ENCODE measurements at places on chromosomes 1 and 21.
A peak's percentile ranks its signal among the peaks of the same experiment; 100 is the strongest.

- DNase-seq: no peak
Measured at GRCh38 chr1:106793651-106794050, 262.8 kb upstream of the PRMT6 start.

GRCh38 chr1:214261206-214262123, 19.5 kb upstream of the SMYD2 start:
- peak; percentile 73 for DNase-seq

GRCh38 chr21:15874615-15875014, 144.8 kb downstream of the USP25 start:
- no peak for DNase-seq

DNA sequence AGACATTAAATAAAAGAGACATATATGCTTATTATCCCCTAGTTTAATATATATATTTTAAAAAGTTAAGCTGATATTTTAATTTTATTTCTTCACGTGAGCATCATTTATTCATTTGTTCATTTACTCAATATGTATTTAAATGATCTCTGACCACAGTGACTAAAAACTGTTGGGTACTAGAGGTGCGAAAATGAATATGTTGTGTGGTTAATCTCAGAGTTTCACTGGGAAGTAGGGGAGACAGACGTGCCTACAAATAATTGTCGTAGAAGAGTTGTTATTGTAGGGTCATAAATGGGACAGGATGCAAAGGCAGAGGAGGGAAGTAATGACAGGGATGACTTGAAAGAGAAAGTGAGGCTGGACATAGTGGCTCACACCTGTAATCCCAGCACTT, 213.0 kb upstream of the CACYBP start:
- DNase-seq: no peak

GRCh38 chr1:161486806-161487741, 18.2 kb upstream of the FCGR2A start:
- peak; percentile 55 for DNase-seq

- DNase-seq: no peak
Measured at GRCh38 chr1:97759078-97759477, 161.8 kb downstream of the DPYD start.

GRCh38 chr1:245197911-245198379, 43.2 kb downstream of the KIF26B start:
- no peak for DNase-seq

DNA sequence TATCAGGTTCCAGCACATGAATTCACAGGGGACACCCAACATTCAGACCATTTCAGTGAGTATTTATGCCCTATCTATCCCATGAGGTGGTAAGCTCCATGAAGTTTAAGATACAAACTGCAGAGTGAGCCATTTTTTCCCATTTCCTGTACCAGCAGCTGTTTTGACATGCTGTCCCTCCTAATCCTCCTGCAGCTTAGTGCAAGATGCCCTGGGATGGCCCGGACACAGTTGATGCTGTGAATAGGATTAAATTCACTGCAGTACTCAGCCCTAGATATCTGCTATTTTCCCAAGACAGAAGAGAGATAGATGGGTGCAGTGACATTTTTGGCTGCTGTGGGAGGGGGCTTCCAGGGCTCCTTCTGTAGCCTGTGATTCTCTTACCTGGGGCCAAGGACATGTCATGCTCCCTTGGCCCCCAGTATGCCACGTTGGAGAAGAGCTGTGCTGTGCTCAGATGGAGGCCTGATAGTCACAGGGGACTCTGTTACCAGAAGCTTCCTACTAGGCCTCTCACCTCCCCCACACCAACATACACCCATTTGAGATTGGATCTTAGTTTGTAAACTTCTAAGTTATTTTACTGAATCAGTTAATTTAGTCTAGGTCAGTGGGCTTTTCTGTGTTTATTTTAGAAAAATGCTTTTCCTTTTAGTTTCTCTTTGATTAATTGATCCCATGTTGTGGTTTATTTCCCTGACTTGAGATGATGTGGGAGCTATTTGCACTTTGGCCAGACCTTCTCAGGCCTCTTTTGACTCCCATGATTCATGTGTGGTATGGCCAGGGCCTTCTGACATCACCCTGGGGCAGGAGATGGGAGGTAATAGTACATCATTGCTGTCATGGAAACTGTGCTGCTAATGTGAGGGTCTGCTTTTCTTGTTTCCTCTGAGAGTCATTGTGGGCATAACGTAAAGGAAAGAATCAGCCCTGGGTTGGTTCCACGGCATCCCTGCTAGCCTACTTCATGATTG, 92.6 kb downstream of the ST3GAL3 start:
- no peak for DNase-seq

- no peak for DNase-seq
Measured at GRCh38 chr1:39205102-39205780, 746 bp downstream of the MACF1 start.

GRCh38 chr1:224884361-224884801, 45.1 kb upstream of the DNAH14 start:
- DNase-seq: peak; percentile 81

DNA sequence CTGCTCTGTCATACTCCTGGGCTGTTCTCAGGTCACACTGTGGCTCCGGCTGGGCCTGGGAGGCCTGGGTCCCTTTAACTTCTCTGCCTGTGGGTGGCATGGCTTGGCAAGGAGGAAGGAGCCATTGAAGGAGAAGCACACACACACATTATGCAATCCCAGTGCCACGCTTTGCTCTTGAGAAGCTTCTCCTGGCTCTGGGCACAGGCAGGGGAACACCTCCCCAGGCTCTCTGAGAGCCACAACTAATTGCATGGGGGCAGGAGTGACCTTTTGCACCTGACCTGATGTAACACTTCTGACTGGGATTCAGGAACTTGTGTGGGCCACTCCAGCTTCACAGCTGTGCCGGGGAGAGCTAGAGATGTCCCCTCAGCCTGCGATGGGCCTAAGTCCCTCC, 23.1 kb downstream of the LGR6 start:
- DNase-seq: no peak

- DNase-seq: peak; percentile 33
Measured at GRCh38 chr1:238088560-238089290, 198.0 kb upstream of the ZP4 start.

- DNase-seq: no peak
Measured at GRCh38 chr1:204868340-204868700, 2.3 kb upstream of the NFASC start.

GRCh38 chr21:24994717-24995116, 612.6 kb downstream of the MRPL39 start:
- no peak for DNase-seq

GRCh38 chr1:97743129-97743528, 177.7 kb downstream of the DPYD start:
- no peak for DNase-seq

GRCh38 chr21:15034126-15034853, 30.5 kb downstream of the NRIP1 start:
- no peak for DNase-seq

- no peak for DNase-seq
Measured at GRCh38 chr1:215793180-215793579, 226.1 kb downstream of the KCTD3 start.

GRCh38 chr1:155008015-155008941, 5.7 kb downstream of the ZBTB7B start:
- no peak for DNase-seq

Data from NT2/D1 (cell line).